ENCODE measurements at places on chromosomes 3 and 15.

GRCh38 chr3:50369012-50369670 is 9.8 kb upstream of the TMEM115 start:
- DNase-seq: no peak

- DNase-seq: no peak
Measured at GRCh38 chr15:78641102-78641748, at the start of gene CHRNB4. TSS of gene CHRNB4 (minus strand) at chr15:78641210. CDS start at chr15:78641133, 77 bp downstream.

DNA sequence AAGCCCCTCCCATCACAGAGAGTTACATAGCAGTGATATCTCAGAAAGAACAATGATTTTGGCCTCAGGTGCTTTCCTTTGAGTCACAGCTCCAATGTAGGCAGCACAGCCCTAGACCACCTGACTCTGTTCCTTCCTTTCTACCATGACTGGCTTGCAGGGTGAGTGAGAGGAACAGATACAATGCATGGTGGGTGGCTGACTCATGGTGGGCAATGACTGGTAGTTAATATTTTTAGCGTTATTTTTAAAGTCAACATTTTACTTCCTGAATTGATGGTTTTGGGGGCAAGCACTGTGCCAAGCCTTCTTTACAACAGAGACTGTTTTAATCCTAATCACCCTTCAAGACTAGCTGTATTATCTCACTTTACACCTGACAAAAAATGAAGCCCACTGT is 32.8 kb upstream of the ST3GAL6 start:
- no peak for DNase-seq

DNA sequence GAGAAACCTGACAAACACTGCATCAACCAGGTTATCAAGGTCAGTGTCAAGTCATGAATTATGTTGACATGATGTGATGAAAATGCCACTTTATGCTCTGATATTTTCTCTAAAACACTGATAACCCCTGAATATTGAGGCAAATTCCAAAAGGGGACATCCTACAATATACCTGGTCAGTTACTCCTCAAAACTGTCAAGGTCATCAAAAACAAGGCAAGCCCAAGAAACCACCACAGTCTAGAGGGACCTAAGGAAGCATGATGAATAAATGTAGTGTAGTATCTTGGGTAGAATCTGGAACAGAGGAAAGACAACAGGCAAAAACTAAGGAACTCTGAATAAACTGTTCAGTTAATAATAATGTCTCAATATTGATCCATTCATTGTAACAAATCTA is 275.3 kb upstream of the THRB start:
- no peak for DNase-seq

GRCh38 chr3:102478160-102478559 is 43.3 kb downstream of the ZPLD1 start:
- DNase-seq: no peak

DNA sequence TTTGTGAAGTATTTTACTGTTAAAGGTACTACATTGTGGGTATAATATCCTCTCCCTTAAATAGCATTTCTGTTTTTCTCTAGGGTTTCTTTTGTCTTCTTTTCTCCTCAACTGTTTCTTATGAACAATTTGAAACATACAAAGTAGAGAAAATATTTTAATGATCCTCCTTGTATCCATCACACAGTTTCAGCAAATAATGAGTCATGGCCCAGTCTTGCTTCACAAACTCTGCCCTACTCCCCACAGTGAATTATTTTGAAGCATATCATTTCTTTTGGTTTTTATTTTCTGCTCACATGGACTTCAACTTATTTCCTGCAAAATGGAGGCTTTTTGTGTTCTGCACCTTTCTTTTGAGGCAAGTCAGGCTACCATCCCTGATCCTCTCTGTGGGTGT is 6.1 kb upstream of the SCAANT1 start:
- DNase-seq: no peak

DNA sequence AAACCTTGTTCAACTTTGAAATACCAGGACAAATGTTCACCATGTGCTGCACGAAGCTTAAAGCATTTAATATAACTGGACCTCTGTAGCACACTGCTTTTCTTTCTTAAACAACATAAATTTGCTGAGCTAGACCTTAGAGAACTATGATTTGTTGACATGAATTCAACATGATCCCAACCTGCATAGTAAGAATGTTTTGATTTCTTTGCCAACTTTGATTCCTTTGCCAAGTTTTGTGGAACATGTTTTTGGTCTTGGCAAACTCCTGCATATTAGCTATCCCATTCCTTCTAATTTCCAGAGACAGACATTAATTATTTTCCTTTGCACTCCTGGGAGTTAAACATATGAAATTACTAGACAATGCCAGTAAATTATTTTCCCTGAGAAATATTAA is 197.2 kb upstream of the RBMS3 start:
- DNase-seq: no peak
